ENCODE measurements at places on chromosomes 4 and X.

DNA sequence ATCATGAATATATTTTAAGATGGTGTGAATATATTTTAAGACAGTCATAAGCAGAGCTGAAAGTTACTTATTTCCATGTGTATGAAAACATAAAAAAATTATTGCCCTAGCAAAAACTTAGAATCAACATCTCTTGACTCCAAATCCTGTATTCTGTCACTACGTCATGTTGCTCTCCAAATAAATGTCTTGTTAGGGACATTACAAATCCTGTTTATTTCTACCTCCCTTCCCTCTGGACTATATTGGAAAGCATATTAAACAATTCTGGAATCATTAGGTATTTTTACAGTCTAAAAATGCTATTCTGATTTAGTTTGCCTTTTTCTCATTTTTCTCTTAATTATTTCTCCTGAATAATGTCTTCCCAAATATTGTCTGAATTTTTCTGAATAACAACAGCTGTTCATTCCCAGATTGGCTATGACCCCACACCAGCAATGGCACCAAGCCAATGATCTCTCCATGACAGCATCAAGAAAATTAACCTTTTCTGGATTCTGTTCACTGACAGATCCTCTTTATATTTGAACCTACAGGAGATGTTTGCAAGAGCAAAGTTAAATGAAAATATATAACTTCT is 523.1 kb downstream of the IQCM start:
- no peak for DNase-seq

GRCh38 chr4:82458729-82459128 is 28.3 kb downstream of the ENOPH1 start:
- DNase-seq = no peak

GRCh38 chrX:39802354-39802753 is 295.4 kb downstream of the BCOR start:
- no peak for DNase-seq

DNA sequence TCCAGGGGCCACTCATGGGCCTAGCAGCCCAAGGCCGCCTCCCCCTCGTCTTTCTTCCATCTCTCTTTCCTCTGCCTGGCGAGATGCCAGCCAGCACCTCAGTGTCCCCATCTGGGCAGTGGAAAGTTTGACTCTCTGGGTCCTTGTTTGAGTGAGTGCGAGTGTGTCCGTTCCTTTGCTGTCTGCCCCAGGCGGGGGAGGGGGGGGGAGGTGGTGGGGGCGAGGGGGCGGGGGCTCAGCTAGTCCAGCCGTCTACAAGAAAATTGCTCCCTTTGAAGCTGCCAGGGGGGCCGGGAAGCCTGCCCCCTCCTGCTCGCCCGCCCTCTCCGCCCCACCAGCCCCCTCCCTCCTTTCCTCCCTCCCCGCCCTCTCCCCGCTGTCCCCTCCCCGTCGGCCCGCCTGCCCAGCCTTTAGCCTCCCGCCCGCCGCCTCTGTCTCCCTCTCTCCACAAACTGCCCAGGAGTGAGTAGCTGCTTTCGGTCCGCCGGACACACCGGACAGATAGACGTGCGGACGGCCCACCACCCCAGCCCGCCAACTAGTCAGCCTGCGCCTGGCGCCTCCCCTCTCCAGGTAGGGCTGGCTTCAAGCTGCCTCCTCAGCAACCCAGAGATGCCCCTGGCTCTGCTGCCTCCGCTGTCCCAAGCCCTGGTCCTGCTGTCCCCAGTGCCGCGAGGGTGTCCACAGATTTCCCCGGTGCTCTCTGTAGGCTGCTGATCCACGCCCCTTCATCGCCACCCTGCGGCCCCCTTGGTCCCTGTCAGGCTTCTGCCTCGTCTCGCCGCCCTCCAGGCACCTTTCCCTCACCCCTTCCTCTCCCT is at the start of gene BGN:
TSS of gene BGN (plus strand) at position 440 of the 821 bp plus-strand sequence. CDS start 9,652 bp downstream, outside the sequence.
- DNase-seq = no peak

DNA sequence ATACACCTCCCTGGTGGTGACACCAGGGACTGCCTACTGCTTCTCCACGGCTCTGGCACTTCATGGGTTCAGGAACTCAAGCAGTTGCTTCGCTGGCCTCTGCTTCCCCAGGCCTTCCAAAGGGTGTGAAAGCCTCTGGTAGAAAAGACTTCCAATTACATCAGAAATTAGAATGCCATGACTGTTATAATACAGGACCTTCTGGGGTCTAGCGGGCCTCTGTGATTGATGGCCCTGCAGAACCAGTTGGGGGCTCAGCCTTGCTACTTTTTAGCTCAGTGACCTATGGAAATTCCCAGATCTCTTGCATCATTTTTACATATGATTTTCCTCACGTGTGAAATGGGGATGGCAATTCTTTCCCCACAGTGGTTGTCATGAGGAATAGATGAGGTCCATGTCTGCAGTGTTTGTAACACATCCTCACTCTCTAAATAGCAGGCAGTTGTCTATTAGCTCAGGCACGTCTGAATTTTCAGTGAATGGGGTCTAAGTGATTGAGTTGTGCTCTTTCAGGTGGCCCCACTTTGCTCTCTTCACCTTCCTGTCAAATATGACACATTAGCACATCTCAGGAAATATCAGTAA is 198.3 kb downstream of the STIM2 start:
- DNase-seq = no peak

GRCh38 chr4:156954587-156954986 is 17.0 kb downstream of the PDGFC start:
- no peak for DNase-seq

GRCh38 chrX:97016106-97016505 is 132.4 kb downstream of the RPA4 start:
- DNase-seq = no peak

DNA sequence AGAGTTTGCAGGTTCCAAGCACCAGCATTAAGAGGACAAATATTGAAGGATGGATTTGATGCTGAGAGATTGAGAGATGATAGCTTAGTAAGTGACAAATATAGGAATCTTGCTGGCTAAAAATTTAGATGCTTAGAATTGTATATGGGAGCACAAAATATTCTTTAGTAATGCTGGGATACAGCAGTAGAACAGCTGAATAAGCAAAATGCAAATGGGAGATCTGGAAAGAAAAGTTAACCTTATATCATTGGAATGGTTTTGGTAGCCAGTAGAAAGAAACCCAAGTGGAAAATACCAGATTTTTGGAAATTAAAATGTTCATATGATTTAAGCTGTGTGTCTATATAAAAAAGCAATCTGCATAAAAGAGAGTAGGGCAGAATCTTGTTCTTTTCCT is 308.6 kb upstream of the CPEB2 start:
- no peak for DNase-seq

DNA sequence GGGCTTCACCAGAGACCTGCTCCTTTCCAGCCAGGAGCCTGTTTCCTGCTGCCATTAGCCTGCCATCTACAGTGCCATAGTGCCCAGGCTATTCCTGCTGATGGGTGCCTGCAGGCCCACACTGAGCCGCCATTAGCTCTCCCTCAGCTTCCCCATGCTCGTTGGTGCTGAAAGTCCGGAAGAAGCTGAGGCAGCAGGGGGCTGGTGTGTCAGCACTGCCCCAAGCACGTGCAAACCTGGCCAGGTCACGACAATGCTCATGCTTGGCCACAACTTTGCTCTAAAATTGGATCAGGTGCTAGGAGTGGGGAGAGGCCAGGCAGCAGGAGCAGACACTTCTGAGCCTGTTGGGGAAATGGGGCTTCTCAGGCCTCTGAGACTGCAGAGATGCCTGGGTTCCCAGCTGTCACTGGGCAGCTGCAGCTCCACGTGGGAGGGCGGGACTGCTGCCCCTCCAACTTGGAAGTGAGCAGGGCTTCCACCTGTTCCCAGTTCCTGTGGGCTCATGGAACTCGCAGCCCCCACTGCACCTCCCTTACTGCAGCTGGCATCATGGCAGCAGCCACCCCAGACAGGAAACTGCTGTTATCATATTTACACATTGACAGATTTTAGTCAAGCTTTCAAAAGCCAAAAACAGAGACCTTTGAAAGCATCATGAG is 913.9 kb downstream of the FSTL5 start:
- no peak for DNase-seq

DNA sequence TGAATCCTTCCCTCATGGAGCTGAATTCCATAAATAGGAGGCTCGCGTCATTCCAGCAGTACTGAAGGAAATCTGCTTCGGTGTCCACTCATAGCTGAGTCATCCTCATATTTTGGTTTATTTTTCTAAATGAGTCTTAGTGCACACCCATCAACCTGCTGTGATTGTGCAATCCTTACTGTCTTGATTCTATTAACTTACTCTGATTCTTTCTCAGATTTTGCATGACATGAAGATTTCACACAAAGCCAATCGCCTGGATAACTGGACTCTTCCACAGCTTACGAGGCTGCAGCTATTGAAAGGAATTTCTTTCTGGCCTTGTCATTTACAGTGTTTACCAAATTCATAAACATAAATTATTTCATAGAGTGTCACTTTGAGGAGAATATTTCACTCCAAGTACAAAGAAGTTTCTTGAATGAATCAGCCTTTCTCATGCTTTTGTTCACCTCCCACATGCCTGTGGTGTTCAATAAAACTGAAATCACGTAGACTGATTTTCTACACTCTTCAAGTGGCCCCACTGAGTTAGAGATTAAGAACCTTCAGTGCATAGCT is 207.6 kb upstream of the SLITRK2 start:
- no peak for DNase-seq

GRCh38 chr4:166816890-166817289 is 417.4 kb downstream of the SPOCK3 start:
- DNase-seq = no peak

- DNase-seq = no peak
Measured at GRCh38 chr4:74230902-74231499, 73.1 kb downstream of the MTHFD2L start.

GRCh38 chr4:175307326-175307725 is 389.2 kb downstream of the ADAM29 start:
- no peak for DNase-seq

GRCh38 chrX:29762006-29762405 is 453.4 kb upstream of the MAGEB2 start:
- no peak for DNase-seq

DNA sequence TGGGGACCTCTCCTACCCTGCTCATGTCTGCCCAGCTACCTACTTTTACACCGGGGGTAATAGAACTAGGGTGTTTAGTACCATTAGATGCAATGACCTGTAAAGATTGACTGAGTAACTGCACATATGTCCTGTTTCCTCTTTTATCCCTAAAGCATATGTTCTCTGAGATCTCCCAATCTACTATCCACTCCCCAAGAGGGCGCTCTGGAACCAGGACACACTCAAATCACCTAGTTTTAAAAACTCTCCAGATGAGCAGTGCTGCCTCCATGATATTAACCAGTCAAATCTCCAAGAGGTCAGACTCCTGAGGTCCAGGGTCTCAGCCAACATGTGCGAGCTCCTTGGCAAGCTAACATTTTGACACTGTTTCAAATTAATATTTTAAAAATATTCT is 87.0 kb upstream of the TSPAN5 start:
- no peak for DNase-seq

GRCh38 chrX:20352935-20353336 is 86.2 kb upstream of the RPS6KA3 start:
- DNase-seq = no peak

DNA sequence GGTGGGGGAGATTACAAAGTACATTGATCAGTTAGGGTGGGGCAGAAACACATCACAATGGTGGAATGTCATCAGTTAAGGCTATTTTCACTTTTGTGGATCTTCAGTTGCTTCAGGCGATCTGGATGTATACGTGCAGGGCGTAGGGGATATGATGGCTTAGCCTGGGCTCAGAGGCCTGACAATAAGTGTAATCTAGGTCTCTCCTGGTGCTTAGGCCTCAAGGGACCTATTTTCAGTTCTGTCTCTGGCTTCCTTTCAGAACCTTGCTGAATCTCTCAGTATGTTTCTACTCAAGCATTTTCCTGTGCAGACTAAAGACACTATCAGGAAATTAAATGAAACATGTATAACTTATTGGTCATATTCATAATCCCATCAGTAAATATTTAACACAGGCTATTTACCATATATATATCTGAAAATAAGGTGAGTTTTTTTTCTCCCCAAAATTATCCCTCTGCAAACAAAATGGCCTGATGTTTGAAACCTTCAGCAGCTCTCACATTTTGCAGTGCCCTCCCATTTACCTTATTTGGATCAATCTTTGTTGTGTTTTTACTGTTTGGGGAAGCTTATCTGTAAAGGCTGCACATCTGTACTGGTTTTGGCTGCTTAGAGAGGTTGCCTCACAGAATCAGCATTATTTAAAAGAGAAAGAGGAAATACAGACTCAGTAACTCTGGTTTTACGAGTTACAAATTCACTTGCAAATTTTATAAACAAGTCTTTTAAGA is 2.3 kb upstream of the ZCCHC4 start:
- DNase-seq = no peak

- DNase-seq = no peak
Measured at GRCh38 chr4:56356650-56357049, 30.6 kb downstream of the AASDH start.

- DNase-seq = no peak
Measured at GRCh38 chr4:107740381-107740780, 20.3 kb upstream of the PAPSS1 start.

- DNase-seq = no peak
Measured at GRCh38 chr4:145045180-145045579, 52.8 kb downstream of the ANAPC10 start.

DNA sequence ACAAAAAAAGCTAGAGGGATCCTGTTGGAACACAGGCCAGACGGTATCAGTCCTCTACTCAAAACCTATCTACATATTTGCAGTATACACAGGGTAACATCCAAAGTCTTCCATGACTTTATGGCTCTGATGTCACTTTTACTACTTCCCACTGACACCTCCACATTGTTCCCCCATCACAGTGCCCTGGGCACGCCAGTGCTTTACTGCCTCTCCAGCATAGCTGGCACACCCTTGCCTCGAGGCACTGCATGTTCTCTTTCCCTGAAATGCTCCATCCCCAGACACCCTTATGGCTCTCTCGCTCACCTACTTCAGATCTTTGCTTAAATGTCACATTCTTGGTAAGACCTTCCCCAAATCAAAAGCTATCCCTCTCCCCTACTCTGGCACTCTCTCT is 6.3 kb upstream of the ATP10D start:
- DNase-seq = no peak

DNA sequence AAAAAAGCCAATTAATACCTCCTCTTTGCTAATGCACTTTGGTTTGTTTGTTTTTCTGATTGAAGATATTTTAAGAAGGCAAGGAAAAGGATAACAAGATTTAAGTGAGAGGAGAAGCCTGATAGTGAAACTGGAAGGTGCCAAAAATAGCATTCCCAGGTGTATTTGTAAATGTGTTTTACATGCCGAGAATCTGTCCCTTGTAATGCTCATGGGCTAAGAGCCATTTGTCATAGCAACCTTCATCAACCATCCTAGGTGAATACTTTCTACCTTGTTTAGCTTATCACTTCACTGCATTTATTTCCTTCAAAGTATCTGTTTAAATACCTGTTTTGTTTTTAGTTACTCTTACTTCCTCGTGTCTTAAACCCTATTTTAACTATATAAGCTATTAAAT is 127.8 kb downstream of the KCTD8 start:
- DNase-seq = no peak

DNA sequence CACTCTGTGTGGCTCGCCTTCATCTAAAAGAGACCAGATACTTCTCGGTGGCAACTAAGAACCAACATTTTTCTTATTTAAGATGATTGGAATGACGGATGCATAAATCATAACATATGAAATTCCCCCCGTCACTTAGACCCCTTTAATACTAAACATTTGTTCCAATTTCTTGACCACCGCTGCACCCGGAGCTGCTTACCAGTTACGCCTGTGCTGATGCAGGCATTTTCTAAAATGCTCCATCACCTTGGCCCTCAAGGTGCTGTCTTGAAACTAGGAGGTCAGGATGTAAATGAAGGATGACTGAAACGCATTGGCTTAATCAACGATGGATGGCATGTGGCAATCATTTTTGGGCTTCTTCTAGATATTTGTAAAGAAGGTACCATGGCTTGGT is 130.0 kb downstream of the CPZ start:
- no peak for DNase-seq

Measured in NCI-H187 (cell line).